ENCODE measurements at places on chromosomes 11 and 22.

DNA sequence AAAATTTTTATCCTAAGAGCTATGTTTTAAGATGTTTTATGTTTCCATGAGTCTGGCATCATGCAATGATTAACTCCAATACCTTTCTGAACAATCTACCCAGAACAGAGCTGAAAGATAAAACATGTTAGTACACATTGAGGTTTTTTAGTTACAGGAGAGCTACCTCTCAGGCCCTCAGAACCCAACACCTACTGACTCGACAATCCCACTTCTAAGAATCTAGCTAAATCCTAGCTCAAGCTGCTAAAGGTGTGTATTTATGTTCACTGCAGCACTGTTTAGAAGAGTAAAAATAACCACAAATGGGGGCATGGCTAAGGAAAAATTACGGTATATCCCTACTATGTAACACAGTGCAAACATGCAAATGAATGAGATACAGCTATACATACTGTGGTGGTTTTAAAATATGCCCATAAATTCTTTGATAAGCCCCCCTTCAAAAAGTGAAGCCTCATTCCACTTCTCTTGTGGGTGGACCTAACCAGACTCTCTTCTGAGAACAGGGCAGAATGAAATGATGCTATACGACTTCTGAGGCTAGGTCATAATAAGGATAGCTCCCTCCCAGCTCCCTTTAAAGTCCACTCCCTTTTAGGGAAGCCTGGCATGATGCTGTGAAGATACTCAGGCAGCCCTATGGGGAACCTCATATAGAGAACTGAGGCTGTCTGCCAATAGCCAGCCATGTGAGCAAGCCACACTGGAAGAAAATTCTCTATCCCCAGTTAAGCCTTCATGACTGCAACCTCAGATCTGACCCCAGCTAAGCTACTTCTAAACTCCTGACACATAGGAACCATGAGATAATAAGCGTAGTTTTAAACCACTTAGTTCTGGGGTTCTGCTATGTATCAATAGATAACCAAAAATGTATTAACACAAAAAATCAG is 29.5 kb downstream of the TMEM123 start:
- peak; percentile 85 for DNase-seq

DNA sequence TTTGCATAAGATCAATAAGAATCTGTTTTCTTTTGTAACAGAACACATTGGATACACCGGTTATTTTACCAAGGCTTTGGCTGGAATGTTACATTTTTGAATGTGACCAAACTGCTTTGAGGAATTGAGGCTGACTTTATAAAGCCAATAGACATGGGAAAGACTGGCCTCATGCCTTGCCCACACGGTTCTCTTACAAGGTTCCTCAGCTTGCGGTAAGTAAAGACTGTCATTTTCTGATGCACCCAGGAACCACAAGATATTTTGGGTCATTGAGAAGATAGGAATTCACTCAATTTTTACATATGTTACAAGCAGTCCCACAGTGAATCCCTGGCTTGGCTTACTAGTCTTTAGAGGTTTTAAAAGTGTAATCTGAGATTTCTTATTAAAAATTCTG is 23.9 kb downstream of the OR10A6 start:
- no peak for DNase-seq

DNA sequence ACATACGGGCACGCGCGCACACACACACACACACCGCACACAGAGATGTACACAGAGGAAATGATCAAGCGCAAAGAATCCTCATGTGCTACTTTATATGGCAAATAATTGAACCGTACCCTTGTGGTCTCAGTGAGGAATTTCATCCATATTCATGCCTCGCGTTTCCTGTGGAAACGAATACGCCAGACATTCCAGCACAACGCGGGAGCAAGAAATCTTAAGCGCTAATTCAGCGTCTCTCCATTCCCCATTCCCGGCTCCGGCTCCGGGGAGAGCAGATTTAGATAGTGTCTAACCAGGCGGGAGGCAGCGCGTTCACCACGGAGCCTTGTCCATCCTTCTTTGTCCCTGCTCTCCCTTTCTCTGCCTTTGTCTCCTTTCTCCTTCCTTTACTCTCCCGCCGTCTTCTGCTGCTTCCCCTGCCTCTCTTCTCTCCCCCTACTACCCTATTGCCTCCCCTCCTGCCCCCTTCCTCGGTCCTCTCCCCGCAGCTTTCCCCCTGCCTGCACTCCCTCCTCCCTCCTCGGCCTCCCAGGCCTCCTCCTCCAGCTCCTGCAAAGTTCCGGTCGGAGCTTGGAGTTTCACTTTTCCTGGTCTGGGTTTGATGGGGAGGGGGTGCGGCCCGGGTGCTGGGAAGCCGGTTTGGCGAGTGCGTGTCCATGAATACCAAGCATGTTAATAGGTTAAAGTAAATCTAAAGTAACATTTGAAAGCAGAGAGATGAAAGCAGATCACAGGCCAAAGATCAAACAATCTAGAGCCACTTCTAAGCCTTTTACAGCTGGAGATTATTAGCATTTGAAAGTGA is 579.3 kb downstream of the BUD13 start:
- DNase-seq, result no peak

DNA sequence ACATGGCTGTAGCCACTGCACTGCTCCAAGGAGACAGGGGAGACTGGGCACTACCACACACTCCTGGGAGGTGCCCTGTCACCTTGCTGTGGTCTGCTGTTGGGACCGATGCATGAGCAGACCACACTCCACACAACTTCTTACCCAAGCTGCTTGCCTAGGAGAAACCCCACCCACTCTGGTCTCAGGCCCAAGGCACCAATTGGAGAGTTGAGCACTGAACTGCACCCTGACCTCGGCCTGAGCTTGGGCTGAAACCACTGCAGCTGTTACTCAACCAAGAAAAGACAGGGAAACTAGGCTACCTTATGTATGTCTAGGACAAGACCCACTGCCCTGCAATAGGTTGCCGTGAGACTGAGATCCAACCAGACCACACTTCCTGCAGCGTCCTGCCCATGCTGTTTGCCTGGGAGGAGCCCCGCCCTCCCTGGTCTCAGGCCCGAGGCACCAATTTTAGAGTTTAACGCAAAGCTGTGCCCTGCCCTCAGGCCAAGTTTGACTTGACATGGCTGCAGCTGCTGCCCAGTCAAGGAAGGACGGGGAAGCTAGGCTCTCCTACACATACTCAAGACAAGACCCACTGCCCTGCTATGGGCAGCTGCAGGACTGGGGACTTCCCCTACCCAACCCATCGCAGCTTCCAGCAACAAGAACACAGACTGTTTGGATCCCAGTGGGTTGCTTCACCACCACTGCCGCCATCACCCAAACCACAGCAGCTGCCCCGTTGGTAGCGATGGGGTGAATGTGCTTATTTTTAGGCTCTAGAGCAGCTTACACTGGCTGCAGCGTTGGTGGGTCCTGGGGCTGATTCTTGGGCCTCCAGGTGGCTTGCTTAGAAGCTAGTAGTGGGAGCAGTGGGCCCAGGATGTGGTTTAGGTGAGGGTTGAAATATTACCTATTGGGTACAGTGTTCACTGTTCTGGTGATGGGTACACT is 66.8 kb downstream of the BRD1 start:
- DNase-seq, result no peak

GRCh38 chr11:69981119-69981784 is 96.9 kb upstream of the ANO1 start:
- DNase-seq, result no peak

DNA sequence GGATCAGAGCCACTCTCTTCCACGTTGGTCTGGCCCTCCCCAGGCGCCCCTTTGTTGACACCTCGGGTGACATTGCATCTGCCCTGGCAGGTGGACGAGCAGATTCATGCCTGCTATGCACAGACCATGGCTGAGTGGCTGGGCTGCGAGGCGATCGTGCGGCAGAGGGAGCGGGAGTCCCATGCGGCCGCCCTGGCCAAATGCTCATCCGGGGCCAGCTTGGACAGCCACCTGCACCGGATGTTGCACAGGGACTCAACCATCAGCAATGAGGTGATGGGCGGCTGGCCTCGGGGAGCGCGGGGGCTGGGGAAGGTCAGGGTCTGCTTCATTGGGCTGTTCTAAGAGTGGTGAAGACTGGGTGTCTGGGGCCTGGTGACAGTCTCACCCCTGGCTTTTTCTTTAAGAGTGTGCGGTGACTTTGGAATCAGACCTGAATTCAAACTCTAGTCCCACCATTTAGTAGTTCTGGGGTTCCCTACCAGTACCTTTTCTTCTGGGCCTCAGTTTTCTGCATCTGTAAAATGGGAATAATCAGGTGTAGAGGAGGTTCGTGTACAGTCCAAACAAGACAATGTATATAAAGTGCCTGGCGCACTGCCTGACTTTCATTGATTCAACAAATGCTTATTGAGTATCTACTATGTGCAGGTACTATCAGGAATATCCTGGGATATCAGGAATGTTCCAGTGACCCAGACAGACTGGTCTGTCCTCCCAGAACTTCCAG is 53.0 kb downstream of the LHFPL7 start:
- no peak for DNase-seq

DNA sequence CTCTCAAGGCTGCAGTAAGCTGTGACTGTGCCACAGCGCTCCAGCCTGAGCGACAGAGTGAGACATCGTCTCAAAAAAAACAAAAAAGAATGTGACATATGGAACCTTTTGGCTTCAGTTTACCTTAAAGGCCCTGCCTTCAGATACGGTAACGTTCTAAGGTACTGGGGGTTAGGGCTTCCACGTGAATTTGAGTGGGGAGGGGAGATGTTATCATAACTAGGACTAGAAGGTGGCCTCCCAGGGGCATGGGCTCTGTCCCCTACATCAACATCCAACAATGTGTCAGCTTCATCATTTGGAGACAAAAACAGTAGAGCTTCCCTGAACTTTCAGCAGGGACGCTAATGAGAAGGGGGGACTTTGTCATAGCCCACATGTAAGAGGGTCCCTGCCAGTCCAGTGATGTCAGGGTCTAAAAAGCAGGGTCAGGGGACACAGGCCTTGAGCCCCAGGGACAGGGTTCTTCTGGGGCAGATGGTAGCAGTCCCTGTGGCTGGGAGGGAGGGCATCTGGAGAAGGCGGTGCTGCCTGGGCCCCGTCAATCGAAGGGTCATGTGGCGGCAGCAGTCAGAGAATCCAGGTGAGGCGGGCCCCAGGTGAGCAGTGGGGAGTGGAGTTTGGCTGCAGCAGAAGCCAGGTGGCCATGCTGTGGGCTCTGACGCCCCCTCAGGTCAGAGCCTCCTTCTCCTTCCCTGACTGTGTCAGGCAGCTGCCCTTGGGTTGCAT is 79.8 kb downstream of the BCR start:
- DNase-seq, result no peak

GRCh38 chr22:46538814-46539160 is 1.4 kb upstream of the CELSR1 start:
- DNase-seq, result no peak

DNA sequence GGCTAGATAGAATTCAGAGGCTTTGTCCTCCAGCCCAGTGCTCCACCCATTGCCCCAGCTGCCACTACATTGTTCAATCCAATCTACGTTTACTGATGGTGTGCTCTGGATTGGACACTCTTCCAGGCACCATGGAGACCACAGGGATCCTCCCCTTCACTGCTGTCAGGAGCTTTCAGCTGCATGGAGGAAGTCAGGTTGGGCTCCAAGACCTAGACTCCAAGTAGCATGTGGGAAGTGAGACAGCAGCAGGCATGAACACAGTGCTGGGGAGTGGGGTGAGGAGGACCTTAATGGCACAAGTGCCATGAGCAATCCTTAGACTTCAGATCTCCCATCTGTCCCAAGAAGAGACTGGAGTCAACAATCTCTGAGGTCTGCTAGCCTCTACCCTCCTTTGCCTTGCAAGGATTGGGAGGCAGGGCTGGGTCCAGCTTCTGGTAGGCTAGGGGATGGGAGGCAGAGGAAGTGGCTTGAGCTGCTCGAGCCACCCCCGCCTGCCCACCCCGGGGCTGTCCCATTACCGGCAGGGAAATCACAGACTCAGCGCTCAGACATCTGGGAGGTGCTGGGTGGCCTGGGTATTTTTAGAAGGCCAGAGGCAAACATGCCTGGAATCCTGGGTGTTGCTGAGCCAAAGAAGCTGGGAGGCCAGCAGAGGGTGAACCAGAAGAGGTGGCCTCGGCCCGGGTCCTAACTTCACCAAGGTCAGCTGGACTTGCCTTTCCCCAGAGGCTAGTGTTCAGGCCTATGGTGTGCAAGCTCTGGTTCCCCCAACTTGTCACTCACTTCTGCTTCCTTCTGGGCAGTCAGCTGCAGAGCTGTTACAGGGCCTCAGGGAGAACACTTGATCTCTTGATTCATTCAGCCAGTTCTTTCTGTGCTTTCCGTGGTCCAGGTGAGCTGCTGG is 15.2 kb upstream of the FCHSD2 start:
- DNase-seq, result peak; percentile 55

- DNase-seq, result no peak
Observed at GRCh38 chr11:27660171-27660570, 40.1 kb downstream of the BDNF start.
